ENCODE measurements at places on chromosomes 16 and 17.

- DNase-seq = no peak
These were observed 5.7 kb downstream of the CALB2 start for GRCh38 chr16:71364133-71364681.

- no peak for DNase-seq
These were observed 479.1 kb downstream of the HAPSTR1 start for GRCh38 chr16:9570521-9570920.

DNA sequence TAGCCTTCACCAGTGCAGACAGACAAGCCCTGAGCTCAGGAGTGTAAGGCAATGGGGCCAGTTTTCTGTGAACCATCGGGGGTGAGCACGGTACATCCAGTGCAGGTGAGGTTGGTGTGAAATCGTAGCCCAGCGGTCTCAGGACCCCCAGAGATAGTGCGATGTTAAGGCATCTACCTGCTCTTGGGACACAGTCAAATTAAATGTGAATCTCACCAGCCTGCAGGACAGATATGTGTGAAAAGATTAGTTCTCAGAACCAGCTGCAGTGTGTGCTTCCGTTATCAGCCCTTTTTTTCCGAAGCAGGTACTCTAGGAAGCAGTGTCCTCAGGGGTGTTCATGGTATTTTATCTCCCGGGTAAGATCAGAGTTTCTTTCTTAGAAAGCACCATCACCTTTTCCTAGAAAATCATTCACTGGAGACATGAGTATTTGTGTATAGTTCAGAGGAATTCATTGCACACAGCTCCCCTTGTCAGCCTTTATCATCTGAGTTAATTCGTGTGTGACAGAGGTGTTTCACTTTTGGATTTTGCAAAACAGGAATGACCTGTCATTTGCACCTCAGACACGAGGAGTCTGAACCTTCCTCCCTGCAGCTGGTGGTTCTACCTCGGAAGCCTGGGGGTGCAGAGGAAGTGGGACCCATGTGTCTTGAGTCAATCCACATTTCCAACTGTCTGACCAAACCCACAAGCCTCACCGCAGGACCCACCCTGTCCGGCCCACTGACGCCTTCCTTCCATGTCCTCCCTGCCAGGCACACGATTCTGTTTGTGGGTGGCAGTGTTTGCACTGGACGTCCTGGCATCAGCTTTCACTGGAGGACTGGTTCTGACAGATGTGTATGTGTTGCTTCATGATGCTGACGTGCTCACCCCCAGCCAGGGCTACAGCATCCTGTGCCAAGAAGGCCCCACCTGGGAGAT is 107.8 kb downstream of the CLEC16A start:
- peak; percentile 65 for DNase-seq

DNA sequence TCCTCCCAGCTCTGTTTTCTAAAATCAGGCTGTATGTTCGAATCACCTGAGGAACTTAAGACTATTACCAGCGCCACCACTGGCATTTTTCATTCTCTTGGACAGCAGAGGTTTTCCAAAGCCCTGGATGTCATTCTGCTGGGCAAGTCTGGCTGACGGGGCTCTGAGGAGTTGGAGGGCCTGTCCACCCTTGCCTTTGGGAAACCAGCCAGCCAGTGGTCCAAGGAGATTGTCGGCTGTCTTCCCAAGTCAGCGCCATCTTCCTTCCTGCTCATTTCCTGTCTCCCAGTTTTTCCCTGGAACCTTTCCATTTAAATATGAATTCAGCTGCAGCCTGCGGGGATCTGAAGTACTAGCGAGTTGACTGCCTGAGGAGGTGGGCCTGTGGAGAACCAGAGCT is 258.3 kb downstream of the PRKCA start:
- no peak for DNase-seq

DNA sequence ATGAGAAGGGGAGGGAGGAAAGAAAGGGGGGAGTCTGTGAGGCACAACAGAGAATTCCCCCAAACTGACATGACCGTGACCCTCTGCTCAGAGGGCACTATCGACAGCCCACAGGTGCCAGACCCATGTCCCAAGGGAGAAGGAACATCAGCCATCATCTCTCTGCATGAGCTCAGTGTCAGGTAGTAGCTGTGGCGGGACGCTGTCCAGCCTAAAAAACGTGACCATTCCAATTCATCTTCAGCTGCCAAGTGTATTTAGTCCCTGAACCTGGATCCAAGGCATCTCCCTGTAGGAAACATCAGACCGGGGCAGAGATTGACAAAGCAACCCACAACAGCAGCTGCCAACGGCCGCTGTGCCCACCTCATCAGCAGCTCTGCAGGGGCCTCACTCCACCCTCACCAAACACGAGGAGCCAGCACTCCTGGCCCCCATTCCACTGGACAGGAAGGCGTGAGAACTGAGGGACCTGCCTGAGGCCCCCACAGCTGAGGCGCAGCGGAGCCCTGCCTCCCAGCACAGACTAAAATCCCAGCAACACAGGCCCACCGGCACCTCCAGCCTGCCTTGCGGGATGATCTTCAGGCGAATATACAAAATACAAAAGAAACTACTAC is 8.6 kb downstream of the TAF1C start:
- no peak for DNase-seq

- no peak for DNase-seq
These were observed 4.8 kb upstream of the C1QL1 start for GRCh38 chr17:44972953-44973352.

GRCh38 chr16:70638814-70639792 is 7.3 kb upstream of the IL34 start:
- DNase-seq = no peak

DNA sequence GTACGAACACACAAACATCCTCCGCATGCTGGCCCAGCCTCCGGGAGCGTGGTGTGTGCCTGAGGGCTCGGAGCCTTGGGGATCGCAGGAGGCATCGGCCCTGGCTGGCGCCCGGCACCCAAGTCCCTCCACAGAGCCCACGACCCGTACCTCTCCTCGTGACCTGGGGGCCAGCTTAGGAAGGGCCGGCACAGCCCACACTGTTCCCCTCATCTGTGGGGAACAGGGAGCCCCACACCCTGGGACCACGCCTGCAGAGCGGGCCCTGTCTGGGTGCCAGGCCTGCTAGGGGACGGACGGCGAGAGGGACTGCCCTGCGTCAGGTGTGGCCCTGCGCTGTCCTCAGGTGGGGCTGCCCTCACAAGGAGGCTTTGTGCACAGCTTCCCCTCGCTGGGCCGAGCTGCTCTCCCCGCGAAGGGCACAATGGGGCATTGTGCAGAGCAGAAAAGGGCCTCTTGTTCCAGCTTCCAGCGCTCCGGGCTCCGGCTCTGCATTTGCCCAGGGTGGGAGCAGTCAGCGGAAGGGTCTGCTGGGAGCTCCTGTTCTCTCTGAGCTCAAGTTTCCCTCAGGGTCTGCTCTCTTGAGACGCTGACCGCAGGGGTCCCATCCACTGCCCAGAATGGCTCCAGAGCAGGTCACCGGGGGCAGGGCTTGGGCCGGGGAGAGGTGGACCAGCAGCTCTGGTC is 1.7 kb upstream of the LMF1 start:
- DNase-seq = no peak

GRCh38 chr17:79834565-79835469 is 4.4 kb downstream of the CBX4 start:
- no peak for DNase-seq

GRCh38 chr17:80265205-80266068 is 4.8 kb downstream of the RNF213 start:
- peak; percentile 62 for DNase-seq

GRCh38 chr17:79819085-79819484 is 20.2 kb downstream of the CBX4 start:
- DNase-seq = no peak

GRCh38 chr17:66963909-66964771 is at the start of gene CACNG4:
TSS of gene CACNG4 (plus strand) at chr17:66964707. CDS start at chr17:66964912, 205 bp downstream.
- DNase-seq = no peak

- no peak for DNase-seq
These were observed 585 bp downstream of the MT2A start for GRCh38 chr16:56608876-56609462.
